Activated CD4-positive, CD25-positive, alpha-beta regulatory T cell treated with anti-CD3 and anti-CD28 coated beads, Interleukin-2, amount 50 U/mL, for 16 hours (primary cell): ENCODE measurements at places on chromosomes 12 and 14.

DNA sequence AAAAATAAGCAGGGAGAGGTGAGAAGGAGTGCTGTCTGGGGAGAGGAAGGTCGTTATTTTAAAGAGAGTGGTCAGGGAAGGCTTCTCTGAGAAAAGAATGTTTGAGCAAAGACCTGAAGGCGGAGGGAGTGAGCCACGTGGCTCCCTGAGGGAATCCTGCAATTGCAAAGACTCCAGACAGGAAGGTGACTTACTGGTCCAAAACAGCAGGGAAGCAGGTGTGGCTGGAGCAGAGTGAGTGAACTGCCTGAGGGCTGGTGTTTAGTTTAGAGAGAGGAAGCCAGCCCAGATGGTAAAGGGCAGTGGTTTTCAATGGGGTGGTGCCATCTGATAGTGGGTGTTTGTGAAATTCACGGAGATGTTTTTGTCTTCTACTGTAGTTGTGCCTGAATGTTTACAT, 58.8 kb upstream of the LTA4H start:
- DNase-seq, result no peak

- no peak for DNase-seq
These were observed 10.5 kb upstream of the SSTR1 start for GRCh38 chr14:38197001-38197783.

GRCh38 chr12:120119271-120119973, 2.9 kb upstream of the RAB35 start:
- DNase-seq, result no peak

DNA sequence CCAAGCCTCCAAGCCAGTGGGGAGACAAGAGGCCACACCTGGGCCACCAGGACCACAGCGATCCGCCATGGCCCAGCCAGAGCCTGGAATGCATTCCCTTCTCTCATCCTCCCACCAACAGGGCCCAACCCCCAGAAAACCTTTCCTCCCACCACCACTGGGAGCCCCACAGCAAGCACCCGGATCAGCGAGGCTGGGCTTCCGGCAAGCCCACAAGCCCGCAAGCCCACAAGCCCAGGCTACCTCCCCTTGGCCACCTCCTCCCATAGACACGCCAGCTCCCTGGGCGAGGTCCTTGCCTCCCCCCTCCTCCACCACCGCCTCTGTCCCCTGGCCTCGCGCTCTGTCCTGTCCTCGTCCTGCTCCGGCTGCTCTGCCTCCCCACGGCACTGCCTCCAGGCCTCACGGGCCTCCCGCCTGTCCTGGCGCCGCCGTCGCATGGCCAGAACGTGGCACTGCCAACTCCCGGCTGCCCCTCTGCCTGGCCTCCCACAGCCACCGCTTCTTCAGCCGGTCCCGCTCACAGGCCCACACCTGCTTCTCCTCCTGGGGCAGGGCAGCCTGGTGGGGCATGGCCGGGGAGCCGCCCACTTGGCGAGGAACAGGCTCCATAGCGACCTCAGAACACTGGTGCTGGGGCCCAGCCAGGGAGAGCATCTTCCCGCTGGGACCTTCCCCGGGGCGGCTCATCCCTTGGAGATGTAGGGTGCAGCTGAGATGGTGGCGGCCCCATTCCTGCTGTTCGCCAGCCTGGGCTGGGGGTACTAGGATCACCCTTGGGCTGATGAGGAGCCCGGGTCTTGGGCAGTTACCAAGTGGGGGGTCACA, 5.6 kb downstream of the CDK2AP1 start:
- no peak for DNase-seq

GRCh38 chr14:75578786-75579337, 442 bp downstream of the FLVCR2 start:
- no peak for DNase-seq

DNA sequence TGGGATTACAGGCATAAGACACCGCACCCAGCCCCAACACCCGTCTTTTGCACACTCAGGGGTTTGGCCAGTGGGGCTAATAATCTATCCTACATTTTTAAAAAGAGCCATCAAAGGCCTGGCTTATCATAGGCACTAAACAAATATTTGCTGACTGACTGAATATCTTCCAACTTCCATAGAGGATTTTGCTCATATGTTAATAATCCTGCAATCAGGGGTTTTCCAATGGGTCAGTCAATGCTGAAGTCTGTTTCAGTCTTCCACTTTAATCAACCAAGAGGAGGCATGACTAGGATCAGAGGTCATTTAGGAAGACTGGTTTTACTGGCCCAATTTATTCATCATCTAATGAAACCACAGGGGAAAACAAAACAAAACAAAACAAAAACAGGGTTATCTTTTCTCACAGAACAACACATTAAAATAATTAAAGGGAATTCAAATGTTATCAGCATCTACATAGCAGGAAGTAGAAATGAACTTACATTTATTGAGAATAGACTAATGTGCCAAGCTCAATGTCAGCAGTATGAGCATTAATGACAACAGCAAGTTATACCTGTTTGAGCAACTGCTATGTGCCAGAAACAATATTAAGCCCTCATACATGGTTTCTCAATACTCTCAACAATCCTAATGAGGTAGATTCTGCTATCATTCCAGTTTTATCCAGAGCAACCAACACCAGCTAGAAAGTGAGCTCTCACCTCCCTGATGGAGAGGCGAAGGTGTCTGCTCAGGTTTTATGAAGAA, 372.2 kb downstream of the EGLN3 start:
- DNase-seq, result no peak
